ENCODE measurements at places on chromosomes 2 and 18.

DNA sequence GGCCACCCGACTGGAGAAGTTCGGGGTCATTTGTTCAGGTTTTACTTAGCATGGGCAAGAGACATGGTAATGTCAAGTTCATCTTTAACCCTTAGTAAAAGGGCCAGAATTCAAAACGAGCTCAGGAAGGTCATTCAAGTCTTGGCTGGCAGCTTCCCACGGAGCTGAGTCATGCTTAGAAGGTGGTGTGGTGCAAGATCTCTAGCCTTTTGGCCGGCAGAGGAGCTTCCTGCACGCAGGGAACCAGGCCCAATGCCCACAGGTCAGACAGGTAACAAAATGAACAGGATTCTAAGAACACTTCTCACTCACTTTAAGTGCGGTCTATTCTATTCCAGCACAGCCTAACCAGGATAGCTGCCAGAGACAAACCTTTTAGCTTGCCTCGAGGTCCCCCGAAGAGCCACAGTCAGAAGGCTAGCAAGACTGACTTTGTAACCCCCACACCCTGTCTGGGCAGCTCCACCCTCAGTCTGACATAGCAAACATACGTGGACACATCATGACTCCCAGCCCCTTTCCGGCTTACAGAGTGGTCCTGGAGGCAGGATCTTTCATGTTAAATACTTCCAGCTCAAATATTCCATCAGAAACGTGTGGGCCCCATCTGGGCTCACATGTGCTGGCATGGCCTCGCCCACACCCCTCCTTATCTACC lies 292.7 kb downstream of the BCL11A start:
- no peak for DNase-seq

GRCh38 chr18:78505851-78506461 lies 473.7 kb upstream of the SALL3 start:
- no peak for DNase-seq

GRCh38 chr2:96527286-96528005 lies 9.1 kb upstream of the ARID5A start:
- DNase-seq = no peak

DNA sequence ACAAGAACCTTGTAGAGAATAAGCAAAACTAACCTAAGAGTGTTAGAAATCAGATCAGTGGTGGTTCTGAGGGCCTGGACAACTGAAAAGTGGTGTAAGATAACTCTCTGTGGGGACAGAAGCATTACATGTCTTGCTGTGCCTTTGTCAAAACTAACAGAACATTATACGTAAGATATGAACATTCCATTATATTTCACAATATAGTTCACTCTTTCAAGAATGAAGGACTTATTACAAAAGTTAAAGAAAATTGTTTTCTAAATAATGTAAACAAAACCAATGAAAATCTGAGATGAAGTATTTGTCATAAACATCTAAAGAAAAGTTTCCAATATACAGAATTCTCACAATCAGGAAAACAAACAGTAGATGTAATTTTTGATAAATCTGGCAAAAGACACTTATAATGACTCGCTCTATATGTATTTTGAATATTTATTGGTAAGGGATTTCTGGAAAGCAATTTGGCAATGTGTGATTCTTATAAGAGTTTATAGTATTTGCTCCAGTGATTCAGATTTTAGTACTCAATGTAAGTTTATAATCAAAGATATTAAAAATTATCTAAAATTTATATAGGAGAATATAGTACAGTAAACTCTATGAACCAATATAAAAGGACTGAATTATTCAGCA lies 258.4 kb downstream of the CD226 start:
- no peak for DNase-seq

DNA sequence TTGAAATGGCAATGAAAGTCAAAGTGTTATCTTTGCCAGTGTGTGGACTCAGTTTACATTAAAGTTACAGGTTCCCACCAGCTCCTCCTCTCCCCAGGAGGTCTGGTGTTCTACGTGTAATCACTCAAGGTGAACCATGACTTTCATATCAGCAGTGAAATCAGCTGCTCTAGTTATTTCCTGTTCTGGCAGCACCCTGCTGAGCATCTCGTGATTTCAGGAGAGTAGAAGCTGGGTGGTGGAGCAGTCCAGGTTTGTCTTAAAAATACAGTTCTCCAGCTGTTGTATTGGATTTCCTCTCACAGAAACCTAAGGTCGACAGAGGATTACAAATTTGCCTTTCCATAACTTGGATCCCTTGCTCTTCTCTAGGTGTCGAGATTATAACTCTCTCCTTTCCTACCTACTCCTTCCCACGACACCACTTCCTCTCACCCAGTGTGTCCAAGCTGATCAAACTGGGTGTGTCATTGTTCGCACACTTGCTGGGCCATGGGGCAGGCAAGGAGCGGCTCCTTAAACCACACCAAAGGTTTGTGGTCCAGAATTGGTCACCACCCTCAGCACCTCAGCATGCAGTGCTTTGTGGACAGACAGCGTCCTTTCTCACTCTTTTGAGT lies 13.0 kb upstream of the ARHGAP25 start:
- no peak for DNase-seq

DNA sequence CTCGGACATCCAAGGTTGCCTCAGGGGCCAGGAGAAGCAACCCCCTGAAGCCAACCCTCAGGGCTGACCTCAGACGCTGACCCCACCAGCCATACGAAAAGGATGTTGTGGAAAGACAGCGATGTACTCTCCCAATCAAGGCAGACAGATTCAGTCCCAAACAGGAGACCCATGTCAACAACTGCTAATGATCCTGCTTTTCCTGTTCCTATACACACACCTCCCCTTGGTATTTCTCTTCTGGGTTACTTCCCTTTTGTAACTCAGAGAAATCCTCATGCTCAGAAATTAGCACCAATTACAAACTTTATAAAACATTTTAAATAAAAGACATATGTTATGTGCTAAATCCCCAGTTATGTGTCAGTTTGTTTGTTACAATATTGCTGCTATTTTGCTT lies 120.8 kb downstream of the PID1 start:
- DNase-seq = no peak

- no peak for DNase-seq
Observed at GRCh38 chr2:113376913-113377445, 60.5 kb upstream of the ZNG1B start.

- no peak for DNase-seq
Observed at GRCh38 chr2:39515273-39515896, 78.3 kb upstream of the MAP4K3 start.

DNA sequence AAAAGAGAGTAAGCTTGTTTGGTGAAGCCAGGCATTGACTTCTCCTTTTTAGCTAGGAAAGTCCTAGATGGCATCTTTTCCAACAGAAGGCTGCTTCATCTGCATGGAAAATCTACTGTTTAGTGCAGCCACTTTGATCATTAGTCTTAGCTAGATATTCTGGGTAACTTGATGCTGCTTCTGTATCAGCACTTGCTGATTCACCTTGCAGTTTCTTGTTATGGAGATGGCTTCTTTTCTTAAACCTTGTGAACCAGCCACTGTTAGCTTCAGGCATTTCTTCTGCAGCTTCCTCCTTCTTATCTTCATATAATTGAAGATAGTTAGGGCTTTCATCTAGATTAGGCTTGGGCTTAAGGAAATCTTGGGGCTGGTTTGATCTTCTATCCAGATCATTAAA lies 639.7 kb downstream of the TDRD15 start:
- DNase-seq = no peak

GRCh38 chr2:156955701-156956100 lies 301.8 kb upstream of the GALNT5 start:
- DNase-seq = no peak

DNA sequence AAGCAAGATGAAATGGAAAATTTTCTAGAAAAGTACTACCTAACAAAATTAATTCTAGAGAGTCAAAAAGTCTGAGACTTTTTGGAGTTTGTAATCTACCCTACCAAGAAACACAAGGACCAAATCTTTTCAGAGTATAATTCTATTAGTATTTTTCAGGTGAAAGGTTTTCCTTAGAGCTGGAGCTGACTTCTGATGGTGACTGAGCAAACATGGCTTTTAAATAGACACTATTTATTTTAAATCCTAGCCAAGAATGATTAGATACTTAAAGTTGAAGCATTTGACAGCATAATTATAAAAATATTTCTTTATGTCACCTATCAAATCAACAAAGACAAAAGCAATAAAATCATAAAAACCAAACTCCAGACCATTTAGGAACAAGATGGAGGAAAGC lies 26.6 kb downstream of the ZC3H6 start:
- no peak for DNase-seq

DNA sequence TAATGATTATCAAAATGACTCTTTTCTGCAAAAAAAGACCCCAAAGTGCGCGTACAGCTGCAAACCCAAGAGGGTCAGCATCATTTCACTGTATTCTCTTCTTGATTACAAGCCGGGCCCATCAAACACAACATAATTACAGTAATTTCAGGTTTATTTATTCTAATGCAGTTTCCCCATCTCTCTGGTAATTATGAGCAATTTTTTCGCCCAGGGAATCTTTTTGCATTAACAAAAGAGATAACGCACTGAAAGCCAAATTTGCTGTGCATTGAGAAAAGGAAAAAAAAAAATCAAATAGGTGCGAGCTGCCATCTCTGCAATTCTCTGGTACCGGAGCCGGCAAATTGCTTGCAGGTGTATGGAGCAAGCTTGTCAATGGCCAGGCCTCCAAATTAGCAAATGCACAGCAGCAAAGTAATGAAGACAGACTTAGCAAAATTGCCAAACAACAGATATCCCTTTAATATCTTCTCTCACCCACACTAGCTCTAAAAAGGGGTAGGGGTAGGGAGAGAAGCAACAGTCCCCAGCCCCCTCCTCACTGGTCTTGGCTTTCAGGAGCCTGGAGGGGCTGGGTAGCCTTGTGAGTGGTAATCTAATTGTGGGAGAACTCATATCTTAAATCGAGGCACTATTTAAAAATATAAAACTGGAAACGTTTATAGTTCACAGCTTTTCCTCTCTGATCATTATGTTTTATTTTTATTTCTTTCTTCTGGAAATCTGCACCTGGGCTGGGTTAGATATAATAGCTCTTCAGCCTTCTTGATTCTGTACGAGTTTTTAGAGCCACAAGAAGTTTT lies 6.7 kb downstream of the DLX1 start:
- DNase-seq = no peak

DNA sequence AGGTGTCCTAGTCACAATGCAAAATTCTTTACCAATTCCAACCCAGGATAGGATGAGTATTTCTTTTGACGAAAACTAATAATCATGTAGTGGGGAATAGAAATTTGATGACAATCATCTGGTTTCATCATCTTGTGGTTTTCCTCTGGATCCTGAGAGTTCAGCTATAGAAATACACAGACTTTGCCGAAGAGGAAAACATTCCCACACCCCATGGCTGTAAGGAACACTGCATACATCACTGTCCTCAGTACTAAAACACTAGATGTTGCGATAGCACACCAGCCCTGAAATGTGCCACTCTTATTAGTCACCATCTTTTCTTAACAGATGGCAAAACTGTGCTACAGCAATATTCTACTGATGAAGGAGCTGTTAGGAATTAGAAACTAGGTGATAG lies 29.4 kb downstream of the CERKL start:
- peak; percentile 57 for DNase-seq

- no peak for DNase-seq
Observed at GRCh38 chr2:206790311-206790935, 25.0 kb downstream of the FASTKD2 start.

GRCh38 chr2:187819624-187820023 lies 265.4 kb upstream of the TFPI start:
- no peak for DNase-seq

DNA sequence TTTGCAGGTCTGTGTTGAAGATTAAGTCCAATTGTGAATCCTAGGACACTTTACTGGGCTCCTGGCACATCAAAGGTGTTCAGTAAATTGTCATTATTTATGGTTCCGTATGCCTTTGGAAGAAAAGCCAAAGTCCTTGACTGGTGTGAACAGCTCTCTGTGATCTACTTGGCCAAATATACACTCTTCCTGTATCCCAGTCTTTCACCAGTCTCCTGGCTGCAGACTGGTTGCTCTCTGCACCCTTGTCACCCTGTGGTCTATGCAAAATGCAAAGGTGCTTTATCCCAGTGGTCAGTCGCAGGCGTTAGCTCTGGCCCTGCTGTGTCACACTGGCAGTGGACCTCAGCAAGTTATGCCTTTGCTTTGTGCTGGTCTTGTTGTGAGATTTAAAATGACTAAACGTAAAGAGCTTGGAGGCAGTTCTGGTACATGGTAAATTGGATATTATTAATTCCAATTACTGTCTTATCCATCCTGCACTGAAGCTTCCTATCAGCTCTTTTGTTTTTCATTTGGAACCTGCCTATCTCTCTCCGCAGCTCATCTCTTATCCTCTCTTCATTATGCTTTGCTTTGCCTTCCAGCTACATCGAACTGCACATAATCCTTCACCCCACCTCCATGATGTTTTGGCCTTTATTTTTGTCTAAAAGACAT lies 83.1 kb downstream of the MYO1B start:
- DNase-seq = no peak

DNA sequence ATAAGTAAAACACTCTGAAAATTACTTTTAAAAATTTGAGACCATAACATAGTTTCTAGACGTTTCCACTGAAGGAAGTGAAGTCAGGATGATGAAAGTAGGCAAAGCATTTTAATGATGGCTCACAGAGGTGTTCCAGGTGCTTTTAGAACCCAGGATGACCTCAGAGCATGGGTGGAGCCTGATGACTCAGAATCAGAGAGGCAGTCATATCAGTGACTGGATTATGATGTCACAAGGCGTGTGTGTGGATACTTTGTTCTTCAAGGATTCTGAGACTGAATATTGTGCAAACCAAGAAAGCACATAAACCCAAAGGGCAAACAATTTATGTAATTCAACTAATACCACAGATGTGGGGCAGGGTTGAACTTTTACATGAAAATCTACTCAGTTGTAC lies 208.0 kb upstream of the FBXO11 start:
- no peak for DNase-seq

GRCh38 chr2:194205568-194206227 lies 1451.3 kb upstream of the SLC39A10 start:
- DNase-seq = no peak

- no peak for DNase-seq
Observed at GRCh38 chr18:78659748-78660147, 319.9 kb upstream of the SALL3 start.

- no peak for DNase-seq
Observed at GRCh38 chr2:236743039-236743920, 173.7 kb downstream of the ACKR3 start.

DNA sequence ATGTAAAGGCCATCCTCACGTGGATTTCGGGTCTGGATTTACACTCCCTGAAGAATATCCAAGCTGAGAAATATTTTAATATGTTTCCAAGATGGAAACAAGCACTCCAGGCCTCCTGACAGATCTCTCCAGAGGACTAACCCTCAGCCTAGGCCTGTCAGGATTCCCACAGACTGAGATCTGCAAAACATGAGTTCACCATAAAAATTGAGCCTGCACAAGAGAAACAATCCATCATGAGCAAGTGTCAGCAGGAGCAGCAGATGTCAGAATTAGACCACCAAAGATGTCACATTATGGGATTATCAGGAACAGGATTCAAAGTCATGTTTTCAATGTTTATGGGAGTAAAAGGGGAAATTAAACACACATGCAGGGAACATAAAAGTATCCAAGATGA lies 191.3 kb downstream of the TFCP2L1 start:
- DNase-seq = peak; percentile 39

- no peak for DNase-seq
Observed at GRCh38 chr2:69152847-69153583, 140.0 kb downstream of the ANTXR1 start.
